Hypothalamus (tissue), 51 donors: ENCODE measurements at places on chromosomes 3 and 15.

GRCh38 chr3:13514639-13515435 lies 34.1 kb upstream of the FBLN2 start:
- no peak for DNase-seq

- DNase-seq = no peak
These were observed 40.0 kb downstream of the MAP4 start for GRCh38 chr3:47976135-47976732.

GRCh38 chr15:70833861-70834765 lies 19.8 kb downstream of the LARP6 start:
- DNase-seq = no peak

DNA sequence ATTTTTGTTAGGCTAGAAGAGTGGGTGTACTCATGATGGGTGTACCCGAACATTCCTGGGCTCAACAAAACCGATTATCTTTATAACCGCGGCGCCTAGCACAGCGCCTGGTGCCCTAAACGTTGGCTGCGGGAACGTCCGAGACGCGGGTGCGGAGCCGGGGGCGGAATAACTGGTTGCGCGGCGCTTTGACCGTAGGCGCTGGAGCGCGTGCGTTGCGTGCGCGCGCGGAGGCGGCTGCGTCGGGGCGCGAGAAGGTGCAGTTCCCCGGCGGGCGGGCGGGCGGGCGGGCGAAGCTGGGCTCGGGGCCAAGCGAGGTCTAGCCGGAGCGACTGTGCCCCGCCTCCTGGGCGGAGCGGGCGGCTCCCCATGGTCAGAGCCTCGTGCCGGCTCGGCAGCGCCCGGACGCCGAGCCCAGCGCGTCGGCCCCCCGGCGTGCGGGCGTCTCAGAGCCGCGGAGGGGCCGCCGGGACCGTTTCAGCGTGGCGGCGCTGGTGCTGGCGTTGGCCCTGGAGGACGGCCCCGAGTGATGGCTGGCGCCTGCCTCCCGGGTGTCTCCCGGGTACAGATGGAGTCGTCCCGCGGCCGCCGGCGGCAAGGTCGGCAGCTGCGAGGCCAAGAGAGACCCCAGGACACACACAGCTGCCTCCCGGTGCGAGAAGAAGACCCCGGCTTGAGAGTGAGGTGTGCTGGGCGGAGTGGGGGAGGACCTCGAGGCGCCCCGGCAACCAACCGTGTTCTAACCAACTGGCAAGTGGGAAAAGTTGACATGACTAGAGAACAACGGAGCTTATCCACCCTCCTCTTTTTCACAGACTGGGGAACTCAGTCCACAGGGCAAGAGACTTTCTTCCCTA lies at the start of gene PLAAT1:
TSS of gene PLAAT1 (plus strand) at position 373 of the 857 bp plus-strand sequence. CDS start 14,429 bp downstream, outside the sequence.
- DNase-seq = no peak

- DNase-seq = no peak
These were observed 261.9 kb upstream of the NR2E3 start for GRCh38 chr15:71548401-71548807.

DNA sequence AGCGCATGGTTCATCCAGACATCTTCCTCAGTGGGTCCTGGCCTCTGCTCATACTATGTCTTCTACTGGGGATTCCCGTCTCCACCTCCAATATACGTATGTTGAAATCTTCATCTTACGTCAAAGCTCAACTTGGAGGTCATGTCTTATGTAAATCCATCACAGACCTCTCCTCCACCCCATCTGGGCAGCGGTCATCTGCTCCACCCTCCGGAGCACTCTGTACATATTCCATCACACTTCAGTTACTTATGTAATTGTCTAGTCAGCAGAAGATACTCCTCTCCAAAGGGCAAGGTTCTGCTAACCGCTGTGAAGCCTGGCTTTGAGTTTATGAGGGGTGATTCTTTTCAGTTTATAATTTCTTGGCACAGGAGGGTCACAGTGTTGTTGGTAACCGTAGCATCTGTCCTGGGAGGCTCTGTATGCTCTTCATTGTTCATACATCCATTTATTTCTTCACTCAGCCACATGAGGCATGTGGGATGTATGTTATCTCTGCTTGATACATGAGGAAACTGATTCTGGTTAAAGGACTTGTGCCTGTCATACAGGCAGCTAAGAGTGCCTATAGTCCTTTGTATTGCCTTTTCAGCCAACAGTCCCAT lies 22.1 kb downstream of the MAP2K1 start:
- no peak for DNase-seq
